ENCODE measurements at places on chromosomes 6 and 20. TPM values are rescaled to one million over a fixed set of nuclear protein-coding genes. Genes with fewer than 3 reads are reported as not detected.

POPDC3 gene
- total RNA-seq = not detected

ID4 gene
- total RNA-seq = not detected

SPATS1 gene
- total RNA-seq = not detected

PDE10A gene
- total RNA-seq = not detected

GRCh38 chr6:44094403-44095242 lies 32.6 kb downstream of the MRPL14 start:
- H3K36me3 ChIP-seq = peaks cover 2% of the 10 kb centered on the region
- H3K27me3 ChIP-seq = no peaks in the 10 kb centered on the region
- no peaks in the 10 kb centered on the region for H3K4me1 ChIP-seq
- no peak overlapping the region for H3K27ac ChIP-seq

DNA sequence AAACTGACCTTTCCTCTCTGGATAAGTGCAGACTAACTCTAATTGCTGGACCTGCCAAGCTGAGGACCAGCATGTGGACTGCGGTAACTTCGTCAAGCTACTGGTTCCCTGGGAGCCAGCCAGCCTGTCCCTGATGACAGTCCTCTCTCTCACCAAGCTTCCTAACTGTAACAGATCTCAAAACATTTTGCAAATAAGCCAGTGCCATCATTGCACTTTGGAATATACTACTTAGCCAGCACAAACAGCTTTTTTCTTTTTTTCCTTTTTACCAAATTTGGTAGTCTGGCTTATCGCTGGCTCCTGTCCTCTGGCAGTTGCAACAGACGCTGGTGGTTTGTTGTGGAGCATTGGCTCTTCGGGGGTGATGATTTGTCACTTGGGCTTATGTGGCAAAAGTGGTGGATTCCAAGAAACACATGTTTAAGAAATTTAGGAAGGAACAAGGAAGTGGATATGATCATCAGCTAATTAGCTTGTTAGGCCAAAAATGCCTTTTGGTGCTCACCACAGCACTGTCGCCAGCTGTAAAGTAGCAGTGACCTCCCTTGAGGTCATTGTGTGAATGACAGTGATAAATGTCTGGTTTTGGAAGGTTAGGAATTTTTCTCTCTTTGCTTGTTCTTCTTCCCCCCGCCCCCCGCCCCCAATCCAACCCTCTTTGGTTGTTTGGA lies 171.7 kb downstream of the CLIC5 start:
- no peaks in the 10 kb centered on the region for H3K4me1 ChIP-seq

DNA sequence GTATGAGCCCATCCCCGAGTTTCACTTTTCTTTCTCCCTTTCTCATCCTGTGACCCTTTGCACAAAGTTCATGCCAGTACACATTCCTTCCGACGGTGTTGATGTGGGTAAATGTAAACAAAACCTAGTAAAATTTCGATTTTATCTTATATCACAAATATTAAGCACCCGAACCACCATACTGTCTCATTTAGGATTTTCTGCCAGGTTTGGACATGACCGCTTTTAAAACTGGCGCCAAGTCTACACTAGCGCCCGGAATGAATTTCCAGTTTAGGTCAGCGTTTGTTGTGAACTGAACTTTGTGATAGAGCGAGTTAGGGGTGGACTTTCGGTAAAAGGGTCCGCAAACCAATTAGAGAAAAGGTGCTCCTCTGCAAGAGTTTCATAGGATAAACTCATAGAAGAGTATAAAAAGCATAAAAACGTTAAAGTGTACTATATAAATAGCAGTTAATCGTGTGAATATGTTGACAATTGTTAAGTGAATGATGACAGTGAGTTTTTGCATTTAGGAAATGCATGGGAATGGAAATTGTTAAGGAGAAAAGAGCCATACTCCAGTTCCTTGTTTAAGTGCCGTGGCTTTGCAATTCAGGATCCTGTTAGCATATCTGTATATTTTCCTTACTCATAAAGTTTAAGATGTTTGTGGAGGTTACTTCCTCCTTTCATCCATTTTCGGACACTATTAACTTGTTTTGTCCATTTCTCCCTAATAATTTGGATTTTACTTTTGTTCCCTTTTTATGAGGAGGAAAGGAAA lies 937 bp downstream of the AKAP7 start:
- H3K36me3 ChIP-seq = no peaks in the 10 kb centered on the region
- H3K4me3 ChIP-seq = peak overlapping the region; percentile 73
- peaks cover 9% of the 10 kb centered on the region for H3K4me1 ChIP-seq
- DNase-seq = no peak
- H3K27ac ChIP-seq = peak overlapping the region; percentile 75

- H3K4me1 ChIP-seq = no peaks in the 10 kb centered on the region
- no peak overlapping the region for H3K27ac ChIP-seq
- no peaks in the 10 kb centered on the region for H3K27me3 ChIP-seq
- no peaks in the 10 kb centered on the region for H3K36me3 ChIP-seq
- H3K4me3 ChIP-seq = no peak overlapping the region
Measured at GRCh38 chr6:145758113-145758512, 22.8 kb upstream of the EPM2A start.

Measured in naive thymus-derived CD4-positive, alpha-beta T cell (primary cell).